ENCODE measurements at places on chromosomes 1 and 21.

DNA sequence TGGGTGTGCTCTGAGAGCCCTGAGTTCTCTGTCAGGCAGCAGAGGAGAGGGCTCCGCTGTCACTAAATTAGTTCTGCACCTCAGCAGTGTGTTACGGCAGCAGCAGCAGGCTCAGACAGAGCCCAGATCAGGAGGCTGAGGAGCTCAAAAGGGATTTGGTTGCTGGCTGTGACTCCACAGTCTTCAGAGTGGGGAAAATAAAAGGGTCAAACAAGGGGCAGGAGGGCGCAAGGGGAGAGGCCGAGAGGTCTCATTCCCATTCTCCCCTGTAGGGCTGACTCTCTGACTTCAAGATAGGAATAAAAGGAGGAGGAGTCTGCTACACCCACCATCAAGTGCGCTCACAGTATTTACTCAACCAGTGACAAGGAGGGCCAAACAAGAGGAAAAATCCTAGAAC lies 9.2 kb upstream of the SLC45A3 start:
- DNase-seq: no peak

- DNase-seq: no peak
Measured at GRCh38 chr1:83718338-83718737, 280.6 kb downstream of the TTLL7 start.

DNA sequence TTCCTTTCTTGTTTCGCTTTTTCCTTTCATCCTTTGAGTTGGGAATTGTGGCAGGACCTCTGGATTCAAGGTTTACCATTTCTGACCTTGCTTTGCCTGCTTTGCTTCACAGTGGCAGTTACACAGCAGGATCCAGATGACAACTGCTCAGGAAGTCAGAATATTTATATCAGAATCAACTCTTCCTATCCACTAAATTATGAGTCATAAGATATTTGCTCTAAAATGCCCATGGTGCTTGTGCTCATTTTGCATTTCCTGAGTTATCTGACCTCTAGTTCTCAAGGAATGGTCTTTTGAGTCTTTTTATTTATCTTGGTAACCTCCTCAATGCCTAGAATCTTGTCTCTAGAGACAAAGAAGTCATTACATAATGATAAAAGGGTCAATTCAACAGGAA lies 290.8 kb downstream of the LRRC7 start:
- no peak for DNase-seq

GRCh38 chr1:24101796-24102586 lies 9.9 kb downstream of the MYOM3 start:
- no peak for DNase-seq

- peak; percentile 80 for DNase-seq
Measured at GRCh38 chr21:33229784-33230544, at the start of gene IFNAR2. TSS of gene IFNAR2 (plus strand) at chr21:33229938. CDS start at chr21:33241923, 11,985 bp downstream.

DNA sequence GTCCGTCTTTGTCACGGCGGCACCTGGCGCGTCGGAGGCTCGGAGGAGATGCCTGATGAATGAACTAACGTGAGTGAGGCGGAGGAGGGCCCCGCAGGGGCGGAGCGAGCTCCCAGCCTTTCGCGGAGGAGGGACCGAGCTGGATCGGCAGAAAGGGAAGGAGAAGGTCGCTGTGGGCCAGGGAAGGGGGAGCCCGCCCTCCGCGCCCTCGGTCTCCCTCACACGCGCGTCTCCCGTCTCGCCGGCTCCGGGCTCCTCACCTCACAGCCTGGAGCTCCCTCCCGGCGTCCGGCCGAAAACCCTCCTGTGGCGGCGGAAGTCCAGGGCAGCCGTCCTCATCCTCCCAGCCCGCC lies 519 bp downstream of the ZNF496 start:
- DNase-seq: peak; percentile 69

GRCh38 chr1:1732381-1732780 lies 8.2 kb upstream of the CDK11A start:
- DNase-seq: no peak

DNA sequence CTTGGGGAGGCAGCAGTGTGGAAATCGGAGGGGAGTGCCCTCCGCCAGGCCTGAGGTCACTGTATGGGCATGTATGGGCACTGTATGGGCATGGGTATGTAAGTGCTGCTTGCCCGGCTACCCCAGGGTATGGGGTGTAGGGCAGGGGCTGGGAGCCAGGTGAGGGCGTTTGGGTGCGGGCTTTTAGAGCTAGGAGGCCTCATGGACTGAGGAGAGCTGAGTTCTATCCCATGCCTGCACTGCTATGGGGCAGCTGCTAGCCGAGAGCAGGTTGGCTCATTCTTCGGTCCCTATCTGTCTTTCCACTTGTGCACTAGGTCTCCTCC lies 5.3 kb downstream of the PKLR start:
- no peak for DNase-seq

DNA sequence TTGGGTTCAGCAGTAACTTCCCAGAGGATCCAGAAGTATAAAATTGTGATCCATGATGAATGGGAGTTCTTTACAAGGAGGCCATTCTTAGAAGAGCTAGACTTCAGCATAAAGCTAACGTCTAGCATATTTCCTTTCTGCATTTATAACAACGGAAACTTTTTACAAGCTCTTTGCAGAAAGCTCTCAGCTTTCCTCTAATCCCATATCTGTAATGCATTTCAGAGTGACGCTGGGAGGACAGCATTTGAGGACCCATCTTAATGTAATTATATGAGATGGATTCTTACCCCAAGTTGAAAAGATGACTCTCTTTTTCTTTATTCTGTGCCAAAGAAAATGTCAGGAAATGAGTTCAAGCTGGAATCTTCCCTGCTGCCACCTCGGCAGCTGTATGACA lies 132.0 kb upstream of the CACHD1 start:
- no peak for DNase-seq

- no peak for DNase-seq
Measured at GRCh38 chr1:74145086-74145485, 52.9 kb downstream of the LRRIQ3 start.

DNA sequence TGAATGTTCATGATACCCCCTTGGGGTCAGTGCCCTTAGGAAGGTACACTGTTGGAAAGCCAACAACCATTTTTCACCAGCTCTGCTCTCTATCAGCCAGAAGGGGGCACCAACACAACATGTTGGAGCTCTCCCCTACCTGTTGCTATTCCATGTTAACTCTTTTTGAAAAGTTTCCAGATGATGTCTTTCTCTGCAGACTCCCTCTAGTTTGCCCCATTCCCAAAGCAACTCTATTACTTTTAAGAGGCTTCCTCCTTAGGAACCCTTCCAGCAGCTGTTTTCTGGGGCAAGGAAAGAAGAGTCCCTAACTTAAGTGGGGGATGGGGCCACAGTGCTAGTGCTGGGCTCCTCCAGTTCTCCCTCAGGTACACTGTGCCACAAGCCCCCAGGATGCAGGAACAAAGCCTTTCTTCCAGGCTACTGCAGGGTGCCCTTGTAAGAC lies 22.9 kb upstream of the NDC1 start:
- DNase-seq: peak; percentile 44

DNA sequence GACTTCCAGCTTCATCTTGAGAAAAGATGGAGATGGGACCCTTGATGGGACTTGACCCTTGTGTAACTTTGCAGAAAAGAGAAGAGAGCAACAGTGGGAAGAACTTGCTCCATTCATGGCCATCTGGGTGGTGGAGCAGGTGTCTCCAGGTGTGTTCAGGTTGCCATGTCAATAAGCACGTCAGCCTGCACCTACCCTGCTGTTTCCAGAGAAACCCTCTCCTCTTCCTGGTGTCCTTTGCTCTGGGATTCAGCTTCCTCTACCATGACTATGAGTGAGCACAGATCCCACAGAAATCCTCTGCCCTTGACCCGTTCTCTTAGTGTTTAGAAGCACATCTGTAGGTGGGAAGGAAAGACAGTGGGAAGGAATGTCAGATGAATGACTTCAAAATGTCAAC lies 21.8 kb upstream of the OTUD3 start:
- DNase-seq: no peak

GRCh38 chr1:33257207-33257771 lies 997 bp downstream of the ZNF362 start:
- no peak for DNase-seq

DNA sequence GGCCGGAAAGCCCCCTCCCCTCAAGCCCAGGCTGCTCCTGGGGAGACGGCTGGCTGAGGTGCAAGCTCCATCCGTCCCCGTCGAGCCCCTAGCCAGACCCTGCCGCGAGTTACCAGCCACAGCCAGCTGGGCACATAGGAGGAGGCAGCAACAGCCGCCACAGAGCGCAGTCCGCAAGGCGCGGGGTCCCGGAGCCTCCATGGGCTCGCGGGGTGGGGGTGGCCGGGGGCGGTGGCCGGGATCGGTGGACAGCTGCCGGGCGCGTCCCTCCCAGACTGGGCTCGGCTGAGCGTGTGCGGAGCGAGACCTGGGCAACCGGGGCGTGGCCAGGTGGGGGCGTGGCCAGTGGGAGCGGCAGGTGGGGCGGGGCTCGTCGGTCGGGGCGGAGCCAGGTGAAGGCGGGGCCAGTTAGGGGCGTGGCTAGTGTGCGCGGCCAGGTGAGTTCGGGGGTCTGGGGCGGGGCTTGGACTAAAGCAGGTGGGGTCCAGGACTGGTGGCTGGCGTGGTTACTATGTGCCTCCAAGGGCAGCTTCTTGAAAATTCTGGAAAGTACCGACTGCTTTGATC lies at the start of gene CD164L2:
Gene CD164L2 (minus strand): TSS at position 295 of the 567 bp plus-strand sequence. CDS start 94 bp downstream, at position 201.
- no peak for DNase-seq

DNA sequence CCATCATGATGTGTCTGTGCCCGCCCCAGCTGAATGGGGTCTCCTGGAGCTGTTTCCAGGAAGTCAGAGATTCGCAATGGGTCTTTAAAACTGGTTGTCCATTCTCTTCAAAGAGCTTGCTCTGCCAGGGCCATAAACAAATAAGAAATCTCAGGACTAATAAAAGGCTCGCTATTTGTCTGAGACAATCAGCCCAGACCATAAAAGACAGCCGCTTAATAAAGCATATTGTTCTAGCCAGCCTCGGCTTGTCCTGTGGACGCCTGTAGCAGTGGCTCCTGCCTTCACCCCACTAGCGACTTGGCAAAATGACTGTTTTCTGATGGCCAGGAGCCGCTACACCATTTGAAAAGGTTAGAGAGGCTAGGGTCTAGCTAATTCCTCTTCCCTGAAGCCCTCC lies 20.6 kb upstream of the SELENON start:
- no peak for DNase-seq

GRCh38 chr1:239909898-239910297 lies 181.8 kb upstream of the FMN2 start:
- no peak for DNase-seq

DNA sequence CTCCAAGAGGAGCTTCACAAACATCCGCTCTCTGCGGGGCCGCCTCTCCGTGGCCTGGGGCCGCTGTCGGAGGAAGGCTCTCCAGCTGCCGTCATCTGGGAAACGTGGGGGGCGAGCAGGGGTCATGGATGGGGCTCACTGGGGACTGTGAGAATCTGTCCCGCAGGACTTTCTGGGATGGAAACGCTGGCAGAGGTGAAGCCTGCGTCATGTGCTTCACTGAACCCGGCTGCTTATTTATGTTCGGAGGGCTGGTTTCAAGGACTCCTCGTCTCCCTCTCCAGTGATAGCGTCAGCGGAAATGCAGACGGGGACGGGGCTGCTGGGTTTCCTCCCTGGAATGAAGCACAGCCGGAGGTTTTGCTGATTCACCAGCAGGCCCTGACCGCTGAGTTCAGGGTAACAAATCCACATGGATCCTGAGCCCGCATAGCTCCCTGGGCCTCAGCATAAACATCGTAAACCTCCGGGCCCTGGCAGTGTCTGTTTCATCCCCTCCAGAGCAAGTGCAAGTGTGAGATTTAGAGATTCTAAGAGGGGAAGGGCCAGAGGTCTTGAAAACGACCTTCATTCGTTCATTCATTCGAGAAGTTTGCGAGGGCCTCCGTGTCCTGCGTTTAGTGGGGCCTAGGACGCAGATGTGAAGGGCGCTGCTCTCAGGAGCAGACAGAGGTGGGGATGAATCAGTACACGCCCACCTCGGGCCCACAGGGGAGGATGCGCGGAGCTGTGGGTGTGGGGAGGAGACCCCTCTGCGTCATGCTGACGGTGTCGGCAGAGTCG lies 7.0 kb upstream of the POFUT2 start:
- no peak for DNase-seq

- DNase-seq: no peak
Measured at GRCh38 chr1:58695206-58695605, 4.7 kb downstream of the MYSM1 start.

GRCh38 chr1:245074898-245075297 lies 79.9 kb upstream of the KIF26B start:
- no peak for DNase-seq

DNA sequence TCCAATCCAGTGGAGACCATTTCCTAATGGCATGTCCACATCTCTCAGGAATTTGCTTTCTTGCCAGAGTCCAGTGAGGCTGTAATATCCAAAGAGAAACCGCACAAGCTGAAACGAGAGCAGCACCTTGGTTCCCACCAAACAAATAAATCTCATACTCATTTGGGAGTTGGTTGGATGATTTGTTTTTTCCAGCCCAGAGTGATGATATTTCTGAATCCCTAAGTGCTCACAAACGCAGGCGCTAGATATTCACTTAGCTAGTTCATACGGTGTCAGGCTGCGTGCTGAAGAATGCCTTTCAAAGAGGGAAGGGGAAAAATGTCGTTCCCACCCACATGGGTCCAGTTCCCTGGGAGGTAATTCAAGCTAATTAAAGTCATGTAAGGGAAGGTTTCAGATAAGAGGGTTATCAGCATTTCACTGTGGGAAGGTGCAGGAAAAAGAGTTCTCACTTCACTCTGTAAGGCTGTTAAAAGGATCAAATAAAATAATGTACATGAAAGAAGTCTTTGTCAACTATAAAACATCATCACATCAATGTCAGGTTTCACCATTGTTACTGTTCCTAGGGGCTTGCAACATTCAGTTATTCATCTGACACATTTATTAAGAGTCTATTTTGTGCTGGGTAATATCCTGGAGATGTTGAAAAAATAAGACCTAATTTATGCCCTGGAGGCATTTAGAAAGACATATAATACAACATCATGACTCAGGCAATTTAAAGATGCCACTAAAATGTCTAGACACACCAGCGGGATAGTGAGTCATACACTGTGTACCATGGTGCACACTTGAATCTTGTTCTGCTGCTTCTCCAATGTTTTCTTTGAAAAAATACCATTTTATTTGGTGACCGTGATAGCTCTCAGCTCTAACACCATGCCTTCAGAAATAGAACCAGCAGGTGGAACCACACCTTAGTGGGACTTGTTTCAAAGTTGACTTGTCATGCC lies 19.3 kb downstream of the DPT start:
- DNase-seq: no peak

DNA sequence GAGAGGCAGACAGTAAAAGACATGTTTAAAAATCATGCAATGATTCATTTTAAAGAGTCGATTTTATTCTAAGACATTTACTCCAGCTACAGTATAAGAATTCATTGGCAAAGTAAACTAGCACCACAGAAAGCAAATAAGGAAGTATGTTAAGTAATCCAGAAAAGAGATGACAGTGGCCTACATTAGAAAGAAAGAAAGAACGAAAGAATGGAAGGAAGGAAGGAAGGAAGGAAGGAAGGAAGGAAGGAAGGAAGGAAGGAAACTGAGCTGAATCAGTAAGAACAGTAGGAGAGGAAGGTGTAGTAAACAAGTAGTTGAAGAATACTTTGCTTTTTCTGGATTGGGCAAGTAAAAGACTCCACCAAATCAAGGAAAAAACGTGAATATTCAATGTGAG lies 62.2 kb downstream of the ZZZ3 start:
- DNase-seq: no peak
